Central memory CD4-positive, alpha-beta T cell (primary cell): ENCODE measurements at places on chromosomes 11 and 22.

DNA sequence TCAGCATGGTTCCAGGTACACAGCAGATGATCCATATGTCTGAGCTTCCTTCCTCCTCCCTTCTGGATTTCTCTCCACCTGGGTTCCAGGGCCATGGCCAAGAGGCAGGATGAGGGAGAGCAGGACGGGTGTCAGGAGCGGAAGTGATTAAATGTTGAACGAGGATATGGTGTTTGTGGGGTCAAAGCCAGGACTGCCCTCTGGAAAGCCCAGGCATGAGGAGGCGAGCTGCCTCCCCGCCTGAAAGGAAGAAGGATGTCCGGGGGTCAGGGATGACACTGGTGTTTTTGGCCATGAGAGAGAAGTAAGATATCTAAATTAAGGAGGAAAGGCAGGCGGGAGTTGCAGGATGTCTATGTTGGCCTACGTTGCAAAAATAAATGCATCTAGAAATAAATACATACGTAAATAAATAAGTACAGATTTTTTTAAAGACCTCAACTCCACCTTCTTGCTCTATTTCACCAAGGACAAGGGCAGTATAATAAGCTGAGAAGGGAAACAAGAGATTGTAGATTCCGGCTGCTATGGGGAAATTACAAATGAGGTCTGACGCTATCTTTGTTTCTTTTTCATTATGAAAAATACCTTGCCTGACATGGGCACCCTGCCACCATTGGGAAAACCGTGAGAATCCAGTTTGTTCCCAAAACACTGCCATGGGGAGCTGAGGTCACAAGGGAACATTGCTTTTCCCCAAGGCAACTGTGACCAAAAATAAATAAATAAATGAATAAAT is 27.6 kb upstream of the LIPT2 start:
- DNase-seq: no peak

- DNase-seq: no peak
Observed at GRCh38 chr11:93518081-93518480, 25.1 kb downstream of the SMCO4 start.

DNA sequence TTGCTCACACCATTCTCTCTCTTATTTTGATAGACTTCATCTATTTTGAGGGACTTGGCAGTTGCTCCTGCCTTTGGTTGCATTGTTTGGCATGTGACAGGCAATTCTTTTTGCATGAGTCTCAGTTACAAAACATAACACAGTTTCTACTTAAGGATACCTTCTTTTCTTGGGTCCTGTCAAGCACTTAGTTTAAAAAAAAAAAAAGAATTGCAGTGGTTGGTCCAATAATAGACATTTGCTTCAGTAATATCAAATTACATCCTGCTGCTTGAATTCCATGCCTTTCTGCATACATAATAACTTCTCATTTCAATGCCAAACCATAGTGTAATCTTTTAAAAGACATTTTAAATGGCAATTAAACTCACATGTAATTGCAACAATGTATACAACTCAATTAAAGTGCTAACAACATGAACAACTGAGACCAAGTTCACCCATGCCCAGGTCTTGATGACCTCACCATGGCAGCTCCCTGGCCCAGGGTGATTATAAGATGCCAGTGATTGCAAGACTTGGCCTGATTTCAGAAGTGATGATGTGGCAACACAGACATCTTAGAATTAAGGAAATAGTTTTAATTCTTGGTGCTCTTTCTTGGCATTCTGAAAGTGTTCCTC is 32.2 kb upstream of the PLET1 start:
- DNase-seq: no peak

DNA sequence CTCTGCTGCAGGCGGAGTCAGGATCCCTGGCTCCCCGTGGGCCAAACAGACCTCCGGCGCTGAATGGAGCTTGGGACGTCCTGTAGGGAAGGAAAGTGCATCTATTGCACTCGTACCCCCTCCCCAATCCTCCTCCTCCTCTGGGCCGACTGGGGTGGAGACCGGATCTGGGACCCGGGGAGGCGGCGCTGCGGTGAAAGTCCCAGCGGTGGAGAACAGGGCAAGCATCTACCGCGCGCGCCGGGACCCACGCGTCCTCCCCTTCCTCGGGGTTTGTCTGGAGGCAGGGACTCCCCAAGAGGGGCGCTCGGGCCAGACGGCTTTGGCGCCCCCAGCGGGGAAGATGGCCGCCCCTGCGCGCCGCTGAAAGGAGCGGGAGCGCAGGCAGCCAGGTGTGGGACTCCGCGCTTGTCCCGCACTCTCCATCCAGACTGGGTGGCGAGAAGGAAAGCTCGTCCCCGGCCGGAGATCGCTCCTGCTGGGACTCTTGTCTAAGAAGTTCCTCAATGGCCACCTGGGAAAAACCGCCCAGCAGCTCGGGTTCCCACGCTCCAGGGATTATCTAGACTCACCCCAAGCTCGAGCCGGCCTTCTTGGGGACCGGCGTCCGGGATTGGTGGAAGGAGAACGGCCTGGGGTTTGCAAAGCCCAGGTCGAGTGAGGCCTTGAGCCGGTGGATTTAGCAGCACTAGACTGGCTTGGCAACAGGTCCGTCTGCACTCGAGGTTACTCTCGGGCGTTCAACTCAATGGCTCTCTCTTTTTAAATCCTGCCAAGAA is 718 bp downstream of the FADS2 start:
- peak; percentile 20 for DNase-seq

DNA sequence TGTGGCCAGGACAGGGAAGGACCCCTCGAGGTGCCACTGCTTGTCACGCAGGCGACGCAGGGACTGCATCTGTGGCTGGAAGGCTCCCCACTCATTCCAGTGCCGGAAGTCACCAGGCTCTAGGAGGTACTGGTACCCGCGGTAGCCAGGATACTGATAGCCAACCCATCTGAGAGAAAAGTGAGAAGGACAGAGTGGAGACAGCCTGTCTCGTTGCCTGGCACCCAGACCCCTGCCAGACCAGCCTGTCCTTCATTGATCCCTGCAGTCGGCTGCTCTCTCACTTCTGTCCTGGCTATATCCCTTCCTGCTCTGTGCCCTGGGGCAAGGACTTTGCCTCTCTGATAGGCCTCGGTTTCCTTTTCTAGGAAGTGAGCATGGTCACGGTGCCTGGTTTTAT is 9.6 kb upstream of the TPST2 start:
- no peak for DNase-seq

DNA sequence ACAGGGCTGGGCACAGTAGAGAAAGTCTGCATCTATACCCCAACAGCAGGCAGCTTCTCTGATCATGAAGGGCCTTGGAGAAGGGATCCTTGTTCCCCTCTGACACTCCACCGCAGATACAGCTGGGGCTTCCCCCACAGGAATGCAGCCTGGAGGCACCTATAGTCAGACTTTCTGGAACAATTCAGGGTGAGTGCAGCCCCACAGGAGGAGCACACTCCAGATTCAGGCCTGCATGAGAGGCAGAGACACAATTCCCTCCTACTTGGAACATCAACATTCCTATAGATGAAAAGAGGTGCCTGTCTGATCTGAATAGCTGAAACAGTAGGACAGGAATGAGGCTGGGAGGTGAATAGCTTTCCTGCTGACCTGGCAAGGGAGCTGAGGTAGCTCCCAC is 1298.0 kb upstream of the CNTN5 start:
- DNase-seq: no peak

GRCh38 chr11:134483857-134484256 is 71.8 kb upstream of the B3GAT1 start:
- DNase-seq: no peak
